Renal cortical epithelial cell (primary cell): ENCODE measurements at places on chromosomes 1 and 21. TPM values are rescaled to one million over a fixed set of nuclear protein-coding genes. Genes with fewer than 3 reads are reported as not detected.

DNA sequence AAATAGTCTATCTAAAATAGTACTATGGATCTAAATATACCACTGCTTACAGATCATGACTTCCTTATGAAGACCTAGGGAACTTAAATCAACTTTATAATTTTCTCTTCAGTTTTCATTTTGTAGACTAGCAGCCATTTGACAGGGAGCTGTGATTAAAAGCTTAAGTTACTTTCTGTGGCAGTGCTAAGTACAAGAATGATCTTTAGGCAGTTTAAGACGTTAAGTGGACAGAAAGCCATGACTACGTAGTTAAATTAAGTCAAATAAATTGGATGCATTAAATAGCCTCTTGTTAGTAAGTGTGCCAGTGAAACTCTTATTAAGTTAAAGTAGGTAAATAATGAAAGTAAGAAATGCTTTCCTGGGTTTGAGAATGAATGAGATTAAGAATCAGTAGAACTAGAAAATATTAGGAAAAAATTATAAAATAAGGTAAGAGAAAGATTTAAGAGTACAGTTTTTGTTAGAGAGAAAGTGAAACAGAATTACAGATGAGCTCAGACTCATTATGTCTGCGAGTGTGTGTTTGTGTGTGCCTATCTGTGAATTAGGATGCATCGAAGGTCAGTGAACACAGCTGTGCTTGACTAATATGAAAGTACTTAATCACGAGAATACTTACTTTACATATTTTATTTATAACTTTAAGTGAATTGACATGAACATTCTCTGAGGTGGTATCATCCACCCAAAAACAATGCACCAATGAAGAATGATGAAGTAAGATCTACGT lies 336.9 kb downstream of the KCNT2 start:
- DNase-seq = no peak

- DNase-seq = no peak
These were observed 232.7 kb downstream of the KCNJ6 start for GRCh38 chr21:37683396-37684114.

DNA sequence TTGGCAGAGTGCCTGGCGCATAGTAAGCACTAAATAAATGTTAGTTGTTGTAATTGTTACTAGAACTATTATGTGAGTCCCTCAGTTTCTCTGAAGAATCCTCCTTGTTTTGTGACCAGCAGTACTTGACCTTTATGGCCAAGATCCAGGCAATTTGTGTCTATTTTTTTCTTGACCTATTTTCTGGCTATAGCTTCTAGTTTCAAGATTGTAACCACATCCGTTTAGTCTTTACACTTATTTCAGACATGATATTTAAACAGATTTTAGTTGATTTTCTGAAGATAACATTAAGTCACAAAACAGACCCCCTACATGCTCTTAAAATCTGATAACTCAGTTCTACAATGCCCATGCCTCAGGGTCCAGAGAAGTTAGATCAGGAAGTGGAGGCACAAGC lies 50.3 kb downstream of the CDC7 start:
- no peak for DNase-seq

- DNase-seq = no peak
These were observed 115.6 kb downstream of the APP start for GRCh38 chr21:26055010-26055409.

DNA sequence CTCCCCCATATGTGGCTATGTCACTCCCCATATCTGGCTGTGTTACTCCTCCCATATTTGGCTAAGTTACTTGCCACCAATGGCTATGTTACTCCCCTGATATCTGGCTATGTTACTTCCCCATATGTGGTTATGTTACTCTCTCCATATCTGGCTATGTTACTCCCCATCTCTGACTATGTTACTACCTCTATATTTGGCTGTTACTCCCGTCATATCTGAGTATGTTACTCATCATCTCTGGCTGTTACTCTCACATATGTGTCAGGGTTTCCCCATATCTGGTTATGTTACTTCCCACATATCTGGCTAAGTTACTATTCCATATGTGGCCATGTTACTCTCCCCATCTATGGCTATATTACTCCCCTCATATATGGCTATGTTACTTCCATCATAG lies 50.3 kb upstream of the MAP10 start:
- no peak for DNase-seq

GRCh38 chr1:189117072-189117770 lies 1360.4 kb downstream of the BRINP3 start:
- DNase-seq = no peak

DNA sequence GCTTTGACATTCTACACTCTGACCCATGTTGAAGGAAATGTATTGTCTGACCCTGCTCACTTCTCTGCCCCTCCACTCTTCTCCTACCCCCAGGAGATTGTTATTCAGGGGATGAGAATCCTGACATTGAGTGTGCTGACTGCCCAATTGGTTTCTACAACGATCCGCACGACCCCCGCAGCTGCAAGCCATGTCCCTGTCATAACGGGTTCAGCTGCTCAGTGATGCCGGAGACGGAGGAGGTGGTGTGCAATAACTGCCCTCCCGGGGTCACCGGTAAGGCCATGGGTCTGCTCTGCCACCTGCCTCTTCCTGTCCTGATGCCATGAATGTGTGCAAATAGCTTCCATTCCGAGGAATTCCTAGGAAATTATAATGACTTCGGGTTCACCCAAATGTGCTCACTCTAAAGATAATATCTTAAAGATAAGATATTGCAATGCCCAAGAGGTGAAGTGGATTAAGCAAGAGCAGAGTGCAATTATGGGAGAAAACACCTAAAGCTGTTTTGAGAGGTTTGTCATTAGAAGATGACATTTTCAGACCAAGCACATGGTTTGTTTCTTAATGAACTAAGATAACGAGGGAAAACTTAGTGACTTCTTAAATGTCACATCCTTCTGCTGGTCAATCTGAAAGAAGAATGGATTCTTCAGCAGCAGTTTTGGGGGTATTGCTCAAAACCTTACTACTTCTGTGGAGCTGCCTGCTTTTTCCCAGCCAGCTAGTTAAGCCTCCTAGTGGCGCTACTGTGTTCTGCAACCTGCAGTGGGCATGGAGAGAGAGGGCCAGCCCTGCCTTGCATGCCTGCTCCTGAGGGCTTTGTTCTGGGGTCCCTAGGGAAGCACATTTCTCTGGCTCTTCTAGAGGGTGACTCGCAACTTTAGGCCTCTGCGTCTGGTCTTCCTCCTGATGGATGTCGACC lies 41.6 kb downstream of the LAMC2 start:
- no peak for DNase-seq

Gene ABCG1
- 0.52 and 0.85 TPM in 2 replicates for total RNA-seq

Gene KIAA0040
- 6.1 and 8.7 TPM in 2 replicates for total RNA-seq
